ENCODE measurements at places on chromosomes 5 and 9.

GRCh38 chr9:92934321-92934720, 13.0 kb upstream of the FGD3 start:
- DNase-seq = no peak

- no peak for DNase-seq
Measured at GRCh38 chr9:137012694-137013570, 15.1 kb downstream of the ABCA2 start.

- DNase-seq = no peak
Measured at GRCh38 chr5:55601628-55602027, 66.9 kb upstream of the PLPP1 start.

DNA sequence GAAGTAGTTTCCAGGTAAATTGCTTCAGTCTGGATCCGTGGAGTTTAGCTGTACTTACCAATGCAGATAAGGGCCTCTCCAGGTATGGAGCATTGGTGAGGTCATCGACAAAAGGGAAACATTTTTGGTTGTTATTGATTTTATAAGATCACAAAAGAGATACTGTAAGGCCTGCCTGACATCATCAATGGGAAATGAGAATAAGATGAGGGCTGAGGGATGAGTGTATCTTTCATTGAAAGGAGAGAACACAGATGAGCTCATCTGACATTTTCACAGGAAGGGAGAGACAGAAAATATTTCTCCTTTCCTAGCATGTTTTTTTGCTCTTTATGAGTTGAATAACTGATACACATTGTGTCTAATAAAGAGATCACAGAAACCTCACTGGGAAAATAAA, 233.6 kb downstream of the SAXO1 start:
- DNase-seq = no peak

DNA sequence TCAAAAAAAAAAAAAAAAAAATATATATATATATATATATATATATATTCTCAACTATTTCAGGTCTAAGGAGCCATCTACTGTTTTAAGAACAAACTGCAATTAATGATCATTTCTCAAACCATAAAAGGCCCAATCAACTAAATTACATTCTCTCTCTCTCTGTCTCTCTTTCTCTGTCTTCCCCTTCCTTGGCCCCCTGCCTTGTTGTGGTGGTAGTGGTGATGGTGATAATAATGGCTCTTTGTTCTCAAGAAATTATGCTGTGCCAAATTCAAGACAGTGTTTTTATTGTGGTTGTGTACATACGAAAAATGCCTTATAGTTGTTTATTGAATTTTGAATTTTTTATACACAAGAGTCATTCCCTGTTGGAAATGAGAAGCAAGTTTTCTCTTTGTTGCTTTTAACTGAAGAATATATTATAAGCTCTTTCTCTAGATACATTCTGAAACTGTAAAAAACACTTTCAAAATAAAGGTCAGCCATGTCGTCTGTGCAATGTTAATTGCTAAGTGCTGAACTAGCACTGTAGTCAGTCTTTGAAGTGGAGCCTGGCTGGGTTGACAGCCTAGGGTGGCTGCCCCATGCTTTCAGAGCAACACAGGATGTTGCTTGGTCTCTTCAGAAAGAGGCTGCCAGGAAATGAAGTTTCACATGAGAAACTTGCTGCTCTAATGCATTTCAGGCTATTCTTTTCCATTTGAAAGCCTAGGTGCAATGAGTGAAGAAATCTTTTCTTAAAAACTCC, 96.0 kb downstream of the HINT1 start:
- no peak for DNase-seq

- DNase-seq = no peak
Measured at GRCh38 chr5:154351566-154351965, 94.2 kb upstream of the SAP30L start.

DNA sequence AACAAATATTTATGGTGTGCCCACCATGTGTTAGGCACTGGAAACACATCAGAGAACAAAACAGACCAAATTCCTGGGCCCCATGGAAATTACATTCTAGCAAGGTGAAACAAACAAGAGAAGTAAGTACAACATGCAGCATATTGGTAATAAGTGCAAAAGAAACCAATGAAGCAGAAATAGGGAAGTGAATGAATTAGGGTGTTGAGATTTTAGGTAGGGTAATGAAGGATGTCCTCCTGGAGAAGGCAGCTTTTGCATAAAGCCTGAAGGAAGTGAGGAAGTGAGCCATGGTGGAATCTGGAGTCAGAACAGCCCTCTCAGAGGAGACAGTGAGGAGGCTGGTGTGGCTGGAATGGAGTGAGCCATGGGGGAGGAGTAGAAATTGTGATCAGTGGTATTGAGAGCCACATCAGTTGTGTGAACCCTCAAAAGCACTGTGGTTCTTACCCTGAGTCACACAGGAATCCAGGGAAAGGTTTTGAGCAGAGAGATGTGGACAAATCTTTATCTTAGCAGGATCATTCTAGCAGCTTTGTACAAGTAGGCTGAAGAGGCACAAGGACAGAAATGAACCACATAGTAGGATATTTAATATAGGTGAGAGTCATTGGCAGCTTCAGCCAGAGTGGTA, 52.7 kb upstream of the ARL15 start:
- no peak for DNase-seq

- no peak for DNase-seq
Measured at GRCh38 chr5:54457094-54457862, 1.8 kb downstream of the HSPB3 start.
